ENCODE measurements at places on chromosomes 11 and 22. TPM values are rescaled to one million over a fixed set of nuclear protein-coding genes. Genes with fewer than 3 reads are reported as not detected.

Gene FBLN1
- total RNA-seq, result 94.1 TPM

Gene CD6
- total RNA-seq, result not detected

Gene LRRC32
- total RNA-seq, result 7.5 TPM

Gene ACRV1
- total RNA-seq, result not detected

Gene OPCML
- total RNA-seq, result 0.22 TPM

Gene NXPE4
- total RNA-seq, result not detected

Gene SERHL2
- 5.9 TPM for total RNA-seq

Gene POU2F3
- 0.12 TPM for total RNA-seq

Gene TEX12
- total RNA-seq, result 0.11 TPM

Gene MYEOV
- 0.62 TPM for total RNA-seq

Gene SYT12
- under 0.01 TPM for total RNA-seq

Gene OR4A16
- not detected for total RNA-seq

Gene OR5P2
- not detected for total RNA-seq

Gene ART1
- total RNA-seq, result not detected
